ENCODE measurements at places on chromosomes 5 and 9. TPM values are rescaled to one million over a fixed set of nuclear protein-coding genes. Genes with fewer than 3 reads are reported as not detected.
A peak's percentile ranks its signal among the peaks of the same experiment; 100 is the strongest.

DNA sequence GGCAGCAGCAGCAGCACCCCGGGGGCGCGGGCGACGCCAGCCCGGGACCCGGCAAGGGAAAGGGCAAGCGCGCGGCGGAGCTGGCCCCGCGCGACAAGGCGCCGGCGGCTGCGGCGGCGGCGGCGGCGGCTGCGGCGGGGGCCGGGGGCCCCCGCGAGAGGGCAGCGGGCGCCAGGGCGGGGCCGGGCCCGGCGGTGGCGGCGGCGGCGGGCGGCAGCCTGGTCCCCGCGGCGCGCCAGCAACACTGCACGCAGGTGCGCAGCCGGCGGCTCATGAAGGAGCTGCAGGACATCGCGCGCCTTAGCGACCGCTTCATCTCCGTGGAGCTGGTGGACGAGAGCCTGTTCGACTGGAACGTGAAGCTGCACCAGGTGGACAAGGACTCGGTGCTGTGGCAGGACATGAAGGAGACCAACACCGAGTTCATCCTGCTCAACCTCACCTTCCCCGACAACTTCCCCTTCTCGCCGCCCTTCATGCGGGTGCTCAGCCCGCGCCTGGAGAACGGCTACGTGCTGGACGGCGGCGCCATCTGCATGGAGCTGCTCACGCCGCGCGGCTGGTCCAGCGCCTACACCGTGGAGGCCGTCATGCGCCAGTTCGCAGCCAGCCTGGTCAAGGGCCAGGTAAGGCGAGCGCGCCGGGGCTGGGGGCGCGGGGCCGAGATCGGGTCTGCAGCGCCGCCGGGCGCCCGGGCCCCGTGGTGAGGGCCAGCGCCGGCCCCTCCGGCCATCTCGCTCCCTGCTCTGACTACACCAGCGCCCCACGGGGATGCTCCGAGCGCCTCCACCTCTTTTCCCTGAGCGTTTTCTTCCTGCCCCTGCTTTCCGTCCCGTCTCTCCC is at the start of gene UBE2QL1:
Gene UBE2QL1 (plus strand): TSS at position 238 of the 843 bp plus-strand sequence. CDS start 35 bp downstream, at position 273.
- DNase-seq: peak; percentile 84

- DNase-seq: peak; percentile 42
Observed at GRCh38 chr5:78779771-78780616, 131.4 kb upstream of the LHFPL2 start.

The SH3TC2 gene
- 0.72 TPM for total RNA-seq

DNA sequence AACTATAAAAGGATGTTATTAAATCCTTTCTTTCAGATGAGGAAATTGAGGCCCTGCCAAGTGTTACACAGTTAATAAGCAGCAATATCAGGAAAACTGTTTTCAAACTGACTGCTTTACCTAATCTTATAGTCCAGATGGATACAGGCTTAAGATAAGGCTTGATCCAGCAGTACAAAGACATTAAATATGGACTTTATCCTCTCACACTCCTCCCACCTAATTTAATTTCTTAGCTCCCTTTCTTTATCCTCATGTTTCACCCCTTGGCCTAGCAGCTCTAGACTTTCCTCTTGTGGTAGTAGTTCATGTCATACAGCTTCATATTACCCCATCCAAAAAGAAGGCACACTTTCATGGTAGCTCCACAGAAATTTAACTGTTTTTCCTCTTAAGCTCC is 164.5 kb downstream of the BAAT start:
- DNase-seq: no peak

- no peak for DNase-seq
Observed at GRCh38 chr9:129898185-129898584, 62.9 kb downstream of the USP20 start.

DNA sequence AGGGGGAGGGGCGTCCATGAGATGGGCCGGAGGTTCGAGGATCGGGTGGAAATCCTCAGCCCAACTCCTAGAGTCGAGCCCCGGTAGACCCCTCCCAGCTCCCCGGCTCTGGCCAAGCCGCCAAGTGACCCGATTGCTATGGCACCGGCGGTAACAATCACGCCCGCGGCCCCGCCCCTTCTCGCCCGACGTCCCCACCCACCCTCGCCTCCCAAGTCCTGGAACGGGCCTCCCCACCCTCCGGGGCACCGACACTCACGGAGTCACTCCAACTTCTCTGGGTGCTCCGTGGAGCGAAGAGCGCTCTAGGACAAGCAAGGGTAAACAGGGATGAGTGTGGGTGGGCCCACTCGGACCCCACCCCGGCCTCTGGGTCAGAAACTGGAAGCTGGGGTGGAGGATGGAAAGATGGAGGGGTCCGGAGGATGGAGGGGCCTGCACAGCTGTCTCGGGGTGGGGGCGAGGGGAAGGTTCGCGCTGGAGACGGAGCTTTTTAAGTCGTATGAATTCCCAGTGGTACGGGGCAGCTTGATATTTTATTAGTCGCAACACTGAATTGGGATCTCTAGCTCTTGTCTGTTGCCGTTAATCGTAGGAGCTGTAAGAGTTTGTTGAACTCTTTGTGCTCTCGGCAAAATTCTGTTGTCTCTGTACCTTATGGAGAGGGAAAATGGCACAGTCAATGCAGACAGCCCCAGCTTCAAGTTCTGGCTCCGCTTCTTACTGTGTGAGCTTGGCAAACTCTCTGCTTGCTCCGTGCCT is at the start of gene SPACA9:
Gene SPACA9 (plus strand): TSS at position 204 of the 762 bp plus-strand sequence. CDS start 5,050 bp downstream, outside the sequence.
- DNase-seq: peak; percentile 97

DNA sequence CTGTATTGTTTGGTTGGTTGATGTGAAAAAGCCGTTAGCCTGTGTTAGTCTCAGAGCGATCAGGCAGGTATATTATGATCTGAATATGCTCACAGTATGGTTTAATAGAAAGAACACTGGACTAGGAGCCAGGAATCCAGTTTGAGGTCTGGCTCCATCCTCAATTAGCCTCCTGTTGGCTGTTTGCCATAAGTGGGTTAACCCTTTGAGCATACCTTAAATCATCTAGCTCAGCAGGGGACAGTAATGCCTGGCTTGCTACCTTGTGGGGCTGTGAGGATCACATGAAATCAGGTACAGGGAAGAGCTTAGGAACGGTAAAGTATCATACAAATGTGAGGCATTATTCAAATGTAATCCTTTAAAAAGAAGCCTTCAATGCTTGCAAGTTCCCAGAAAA is 104.7 kb downstream of the CMYA5 start:
- DNase-seq: peak; percentile 30

The EIF4EBP3 gene
- 4.7 TPM for total RNA-seq
